Thyroid gland (tissue), 4 donors: ENCODE measurements at places on chromosomes 4 and X. TPM values are rescaled to one million over a fixed set of nuclear protein-coding genes. Genes with fewer than 3 reads are reported as not detected.

Gene SPANXA1
- not detected for total RNA-seq

Gene BST1
- total RNA-seq, result 7.5 TPM

Gene CACNA1F
- 0.21 TPM for total RNA-seq

Gene PLP1
- total RNA-seq, result 0.33 TPM

Gene ANOS1
- total RNA-seq, result 57.3 TPM

Gene UBE2K
- 27.1 TPM for total RNA-seq

Gene TBC1D8B
- total RNA-seq, result 17.7 TPM

Gene CYBB
- total RNA-seq, result 8.7 TPM

Gene HTN3
- total RNA-seq, result not detected

Gene GLRA2
- not detected for total RNA-seq

Gene ADH6
- total RNA-seq, result not detected

Gene TKTL2
- total RNA-seq, result not detected

Gene DOK7
- total RNA-seq, result 0.25 TPM

Gene OPHN1
- total RNA-seq, result 11.5 TPM

Gene POU3F4
- 0.25 TPM for total RNA-seq

Gene ANKRD50
- 22.5 TPM for total RNA-seq

Gene FAM120C
- total RNA-seq, result 15.6 TPM

Gene SERPINA7
- total RNA-seq, result not detected
